Calu3 (cell line): ENCODE measurements at places on chromosomes 11 and 22. TPM values are rescaled to one million over a fixed set of nuclear protein-coding genes. Genes with fewer than 3 reads are reported as not detected.

GRCh38 chr11:31856248-31856647, 45.1 kb upstream of the PAX6 start:
- H3K27ac ChIP-seq: no peak overlapping the region
- no peak for DNase-seq
- H3K27me3 ChIP-seq: peaks cover 37% of the 10 kb centered on the region
- no peaks in the 10 kb centered on the region for H3K4me1 ChIP-seq

Gene KDM4E
- not detected in 2 replicates for total RNA-seq

Gene SLC22A6
- not detected in 2 replicates for total RNA-seq

Gene TMEM151A
- total RNA-seq: 1.4 and 3.0 TPM in 2 replicates

Gene TRIM49
- not detected in 2 replicates for total RNA-seq

Gene C11orf42
- not detected in 2 replicates for total RNA-seq
